ENCODE measurements at places on chromosomes 13 and 19. TPM values are rescaled to one million over a fixed set of nuclear protein-coding genes. Genes with fewer than 3 reads are reported as not detected.

The IGSF23 gene
- total RNA-seq = not detected

- DNase-seq = no peak
Observed at GRCh38 chr13:28340272-28340793, 154.6 kb downstream of the FLT1 start.

GRCh38 chr13:53060840-53061490 lies 32.4 kb downstream of the OLFM4 start:
- DNase-seq = no peak

The TUBA3C gene
- not detected for total RNA-seq

All from glutamatergic neuron (in vitro differentiated cells).